Forelimb muscle (tissue), 1 donor: ENCODE measurements at places on chromosomes 11 and 22. TPM values are rescaled to one million over a fixed set of nuclear protein-coding genes. Genes with fewer than 3 reads are reported as not detected.

OSM gene
- polyA plus RNA-seq = 0.08 TPM

PARVB gene
- 45.9 TPM for polyA plus RNA-seq

ARHGAP42 gene
- polyA plus RNA-seq = 25.6 TPM

RAG2 gene
- polyA plus RNA-seq = 0.19 TPM

PLA2G3 gene
- not detected for polyA plus RNA-seq

MOV10L1 gene
- polyA plus RNA-seq = 0.82 TPM

MUC5AC gene
- polyA plus RNA-seq = not detected

GRCh38 chr11:2396471-2396870, 4.1 kb upstream of the TSSC4 start:
- DNase-seq = no peak

GRCh38 chr11:127037001-127037400, 36.4 kb upstream of the KIRREL3 start:
- no peak for DNase-seq

- DNase-seq = no peak
These were observed 61.4 kb downstream of the TP53I11 start for GRCh38 chr11:44889266-44889665.

DNA sequence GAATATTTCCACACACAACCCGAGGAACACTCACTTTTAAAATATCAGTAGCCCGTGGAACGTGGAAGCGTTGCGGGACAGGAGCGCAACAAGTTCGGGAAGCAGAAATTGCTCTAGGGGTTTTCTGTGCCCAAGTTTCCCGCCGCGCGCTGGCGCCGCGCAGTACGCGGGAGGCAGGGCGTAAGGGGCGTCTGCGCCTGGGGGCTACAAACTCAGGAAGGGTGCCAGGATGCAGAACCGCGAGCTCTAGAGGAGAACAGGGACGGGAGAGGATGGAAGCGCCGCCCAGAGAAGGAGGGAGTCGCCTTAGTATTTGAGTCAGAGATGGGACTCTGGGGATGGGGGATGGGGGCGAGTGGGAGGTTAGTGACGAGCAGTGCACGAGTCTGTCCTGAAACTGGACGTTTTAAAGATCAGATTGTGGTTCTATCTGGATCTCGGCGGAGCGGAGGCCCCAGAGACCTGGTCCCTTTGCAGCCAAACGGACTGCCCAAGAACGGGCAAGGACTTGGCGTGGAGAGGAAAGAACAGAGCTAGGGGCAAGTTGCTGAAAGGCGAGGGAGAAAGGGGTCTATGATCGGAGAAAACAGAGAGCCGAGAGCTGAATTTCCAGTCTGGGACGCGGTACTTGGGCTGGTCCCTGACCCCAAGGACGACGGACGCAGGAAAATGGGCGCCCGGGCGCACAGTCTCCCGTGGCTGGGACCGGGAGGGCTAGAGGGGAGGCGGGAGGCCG, 4.7 kb downstream of the BSX start:
- no peak for DNase-seq

- no peak for DNase-seq
These were observed 1.1 kb downstream of the TRIM48 start for GRCh38 chr11:55263081-55263480.

DNA sequence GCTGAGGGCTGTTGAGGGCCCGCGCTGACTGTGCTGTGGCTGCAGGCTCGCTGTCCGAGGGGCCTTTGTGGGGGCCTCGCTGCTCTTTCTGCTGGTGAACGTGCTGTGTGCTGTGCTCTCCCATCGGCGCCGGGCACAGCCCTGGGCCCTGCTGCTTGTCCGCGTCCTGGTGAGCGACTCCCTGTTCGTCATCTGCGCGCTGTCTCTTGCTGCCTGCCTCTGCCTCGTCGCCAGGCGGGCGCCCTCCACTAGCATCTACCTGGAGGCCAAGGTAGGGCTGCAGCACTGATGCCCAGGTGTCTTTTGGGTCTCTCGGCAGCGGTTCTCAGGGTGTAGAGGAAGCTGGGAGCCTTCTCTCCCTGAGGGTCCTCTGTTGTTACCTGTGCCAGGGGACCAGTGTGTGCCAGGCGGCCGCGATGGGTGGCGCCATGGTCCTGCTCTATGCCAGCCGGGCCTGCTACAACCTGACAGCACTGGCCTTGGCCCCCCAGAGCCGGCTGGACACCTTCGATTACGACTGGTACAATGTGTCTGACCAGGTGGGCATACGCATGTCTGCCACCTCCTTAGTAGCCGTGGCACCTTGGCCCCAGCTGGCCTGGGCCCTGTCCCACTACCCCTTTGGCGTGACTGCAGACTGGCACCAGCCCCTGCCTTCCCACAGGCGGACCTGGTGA, 2.2 kb downstream of the GPR137 start:
- no peak for DNase-seq

- no peak for DNase-seq
These were observed 32.5 kb upstream of the FZD4 start for GRCh38 chr11:86987679-86988078.

GRCh38 chr11:93784935-93785360, 866 bp downstream of the MED17 start:
- no peak for DNase-seq

DNA sequence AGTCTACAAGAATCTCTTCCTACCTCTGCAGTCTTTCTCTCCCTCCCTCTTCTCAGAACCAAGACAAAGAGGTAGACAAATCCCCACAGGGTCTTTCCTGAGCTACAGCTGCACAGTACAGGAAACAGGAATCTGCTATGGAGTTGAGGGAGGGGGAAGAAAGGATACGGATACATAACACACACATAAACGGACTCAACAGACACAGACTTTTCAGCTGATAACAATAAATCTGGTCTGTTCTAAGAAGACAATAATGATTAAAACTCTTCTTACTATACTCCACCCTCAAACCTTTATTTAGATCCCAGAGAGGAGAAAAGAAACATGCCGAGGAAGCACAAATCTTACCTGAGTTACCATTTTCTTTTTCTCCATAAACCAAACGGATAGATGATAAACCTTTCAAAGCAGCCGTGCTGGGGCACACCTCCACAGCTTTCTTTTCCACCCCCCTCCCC, 122.2 kb downstream of the APOL5 start:
- no peak for DNase-seq

DNA sequence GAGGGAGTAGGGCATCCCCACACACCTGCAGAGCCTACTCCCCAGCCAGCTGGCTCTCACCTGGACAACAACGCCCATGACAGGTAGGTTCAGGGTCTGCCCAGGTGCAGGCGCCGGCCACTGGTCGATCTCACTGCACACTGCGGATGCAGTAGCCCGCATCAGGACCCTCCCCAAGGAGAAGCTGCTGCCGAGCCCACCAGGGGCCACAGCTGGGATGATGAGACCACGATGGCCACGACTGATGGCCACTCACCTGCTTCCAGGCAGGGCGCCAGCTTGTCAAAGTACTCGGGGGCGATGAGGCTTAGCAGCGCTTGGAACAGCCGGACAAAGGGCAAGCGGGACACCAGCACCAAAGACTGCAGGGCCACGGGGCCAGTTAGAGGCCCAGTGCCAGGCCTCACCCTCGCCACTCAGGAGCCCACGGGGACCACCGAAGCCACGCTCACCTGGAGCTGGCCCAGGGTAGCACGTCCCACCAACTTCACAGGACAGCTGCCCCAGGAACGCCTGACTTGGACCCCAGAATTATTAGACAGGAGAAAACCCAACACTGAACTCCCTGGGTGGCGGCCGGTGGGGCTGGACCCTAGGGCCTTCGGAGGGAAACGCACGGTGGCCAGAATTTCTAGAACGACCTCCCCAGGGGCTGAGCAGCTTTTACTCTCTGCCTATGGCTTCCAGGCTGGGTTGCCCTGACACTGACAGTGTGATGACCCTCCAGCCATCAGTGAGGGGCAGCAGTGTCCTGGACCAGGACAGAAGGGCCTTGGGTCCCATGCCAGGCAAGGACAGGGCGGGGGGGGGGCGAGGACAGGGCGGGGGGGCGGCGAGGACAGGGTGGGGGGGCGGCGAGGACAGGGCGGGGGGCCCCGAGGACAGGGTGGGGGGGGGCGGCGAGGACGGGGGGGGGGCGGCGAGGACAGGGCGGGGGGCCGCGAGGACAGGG, 8.9 kb upstream of the PLXNB2 start:
- no peak for DNase-seq

DNA sequence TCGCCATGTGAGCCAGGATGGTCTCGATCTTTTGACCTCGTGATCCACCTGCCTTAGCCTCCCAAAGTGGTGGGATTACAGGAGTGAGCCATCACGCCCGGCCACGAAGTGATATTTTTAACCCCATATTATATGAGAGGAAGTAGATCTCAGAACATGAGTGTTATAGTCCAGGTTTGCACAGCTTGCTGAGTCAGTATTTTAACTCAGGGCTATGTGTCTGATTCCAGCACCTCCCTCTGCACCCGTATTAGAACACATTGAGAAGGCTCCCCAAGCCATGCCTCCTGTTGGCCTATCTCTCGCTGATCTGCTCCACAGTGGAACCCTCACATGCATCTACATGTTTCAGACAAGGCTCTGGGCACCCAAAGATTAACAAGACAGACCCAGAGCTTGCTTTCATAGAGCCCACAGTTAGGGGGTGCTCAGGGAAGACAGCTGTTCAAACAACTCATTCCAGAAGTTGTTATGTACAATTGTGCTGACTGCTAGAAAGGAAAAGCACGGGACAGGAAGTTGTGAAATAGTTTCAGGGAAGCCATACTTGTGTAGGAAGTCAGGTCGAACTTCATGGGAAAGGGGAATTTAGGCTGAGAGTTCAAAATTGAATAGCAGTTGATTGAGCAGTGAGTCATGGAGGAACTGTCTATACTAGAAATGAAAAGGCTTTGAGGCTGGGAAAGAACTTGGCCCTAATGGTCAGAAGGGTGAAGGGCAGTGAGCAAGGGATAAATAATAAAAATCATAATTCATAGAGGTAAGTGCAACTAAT, 49.3 kb upstream of the CLPB start:
- peak; percentile 35 for DNase-seq

- no peak for DNase-seq
These were observed 27.3 kb downstream of the SCGB1A1 start for GRCh38 chr11:62446091-62446490.

GRCh38 chr22:30266445-30267381, at the start of gene OSM:
OSM (minus strand) TSS chr22:30266851; CDS start chr22:30266799, 52 bp downstream.
- DNase-seq = no peak

- peak; percentile 39 for DNase-seq
These were observed 2.1 kb downstream of the MED15 start for GRCh38 chr22:20509344-20510047.

- DNase-seq = no peak
These were observed 808.4 kb downstream of the TBC1D22A start for GRCh38 chr22:47570851-47571250.

- DNase-seq = no peak
These were observed 14.2 kb upstream of the CHORDC1 start for GRCh38 chr11:90237004-90237403.

DNA sequence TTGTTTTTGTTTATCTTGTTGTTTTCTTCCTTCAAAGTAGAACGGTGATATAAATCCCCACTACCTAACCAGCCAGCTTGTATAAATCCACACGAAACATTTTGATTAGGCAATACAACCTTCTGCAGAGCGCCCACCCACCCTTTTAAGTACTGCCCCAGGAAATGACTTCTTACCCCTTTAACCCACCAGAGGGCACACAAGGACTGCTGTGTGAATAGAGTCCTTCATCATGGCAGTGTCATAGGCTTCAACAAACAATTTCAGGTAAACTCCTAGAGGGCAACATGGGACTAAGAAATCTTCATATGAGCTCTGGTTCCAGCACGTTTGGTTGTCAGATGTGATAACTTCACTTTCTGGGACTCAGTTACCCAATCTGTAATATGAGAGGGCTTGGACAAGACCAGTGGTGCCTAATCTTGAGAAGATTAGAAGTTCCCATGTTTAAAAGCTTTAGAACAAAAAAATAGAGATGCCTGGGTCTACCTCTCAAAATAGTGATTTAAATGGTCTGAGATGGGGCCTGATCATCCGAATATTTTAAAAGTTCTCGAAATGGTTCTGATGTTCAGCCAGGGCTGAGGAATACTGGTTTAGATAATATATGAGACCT, 56.1 kb downstream of the PIWIL4 start:
- DNase-seq = peak; percentile 51

GRCh38 chr11:56473252-56473651, at the start of gene OR5M3:
OR5M3 (minus strand) TSS chr11:56473352; CDS start chr11:56470497, 2,855 bp downstream.
- DNase-seq = no peak

DNA sequence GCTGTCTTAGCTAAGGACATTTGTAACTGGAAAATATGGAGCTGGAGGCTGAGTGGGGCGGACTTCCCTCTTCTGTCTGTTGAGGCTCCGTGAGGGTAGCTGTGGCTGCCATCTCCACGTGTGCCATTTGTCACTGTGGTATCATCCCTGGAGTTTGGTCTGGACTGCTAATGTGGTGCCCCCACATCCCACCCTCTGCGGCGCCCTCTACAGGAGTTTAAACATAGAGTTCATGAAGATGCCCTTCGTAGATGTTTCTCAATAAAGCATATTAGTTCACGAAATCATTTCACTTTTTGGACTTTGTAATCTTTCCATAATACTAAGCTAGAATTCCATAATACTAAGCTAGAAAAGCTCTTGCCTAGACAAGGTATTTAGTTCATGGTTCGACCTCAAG, 52.4 kb downstream of the TECTA start:
- no peak for DNase-seq

DNA sequence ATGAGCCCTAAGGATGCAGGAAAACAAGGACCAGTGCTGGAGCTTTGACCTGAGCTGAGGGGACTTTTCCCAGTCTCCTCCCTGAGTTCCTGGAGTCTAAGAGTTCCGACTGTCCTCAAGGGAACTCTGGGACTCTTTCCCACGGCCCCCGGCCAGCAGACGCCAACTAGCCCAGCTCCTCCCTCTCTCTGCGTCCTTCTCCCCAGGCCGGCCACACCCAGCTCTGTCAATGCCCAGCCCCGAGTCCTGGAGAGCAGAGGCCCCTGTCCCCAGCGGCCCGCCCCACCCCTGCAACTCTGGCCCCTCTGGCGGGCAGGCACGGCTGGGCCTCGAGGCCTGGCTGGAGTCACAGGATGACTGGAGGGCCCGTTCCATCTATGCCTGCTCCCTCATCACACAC, 29.8 kb downstream of the NECTIN1 start:
- DNase-seq = no peak

GRCh38 chr11:85044911-85045310, 582.2 kb downstream of the DLG2 start:
- DNase-seq = no peak

- DNase-seq = no peak
These were observed 31.2 kb upstream of the TRIM29 start for GRCh38 chr11:120168960-120169681.

DNA sequence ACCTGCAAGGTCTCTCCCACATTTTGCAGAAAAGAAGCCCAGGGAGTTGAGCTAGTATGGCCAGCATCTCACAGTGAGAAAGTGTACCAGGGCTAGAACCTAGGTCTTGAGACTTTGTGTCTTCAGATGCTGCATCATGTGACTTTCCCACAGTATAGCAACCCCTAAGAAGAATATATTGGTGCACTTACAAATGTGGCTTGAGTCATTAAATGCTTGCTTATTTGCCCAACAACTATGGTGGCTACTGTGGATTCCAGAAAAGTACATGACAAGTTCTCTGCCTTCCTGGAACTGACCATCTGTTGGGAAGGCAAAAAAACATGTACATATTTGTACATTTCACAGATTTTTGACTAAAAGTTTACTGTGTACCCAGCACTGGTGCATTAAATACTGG, 55.0 kb downstream of the POLD3 start:
- no peak for DNase-seq

- DNase-seq = no peak
These were observed 83.9 kb upstream of the EED start for GRCh38 chr11:86160541-86161149.

- peak; percentile 26 for DNase-seq
These were observed 173.2 kb downstream of the KIF18A start for GRCh38 chr11:27934830-27935145.
